ENCODE measurements at places on chromosomes 1 and 21. TPM values are rescaled to one million over a fixed set of nuclear protein-coding genes. Genes with fewer than 3 reads are reported as not detected.

The LRRC71 gene
- not detected for total RNA-seq

The U2AF1 gene
- 17.7 TPM for total RNA-seq

The CD5L gene
- total RNA-seq = not detected

The NBPF6 gene
- total RNA-seq = 0.10 TPM

The WNT3A gene
- total RNA-seq = not detected

The LAMB3 gene
- total RNA-seq = 40.1 TPM

The SPRR1B gene
- not detected for total RNA-seq

The MRTO4 gene
- 16.3 TPM for total RNA-seq

The SOX13 gene
- 7.6 TPM for total RNA-seq

The AMY2B gene
- total RNA-seq = 2.7 TPM

The PTGFR gene
- total RNA-seq = 28.9 TPM

The OR14I1 gene
- total RNA-seq = not detected

The RHBDL2 gene
- 0.91 TPM for total RNA-seq

The FMO4 gene
- total RNA-seq = 2.4 TPM

The S100A7A gene
- total RNA-seq = not detected

The TNNI3K gene
- not detected for total RNA-seq

The CELA2A gene
- not detected for total RNA-seq

The ERRFI1 gene
- total RNA-seq = 136 TPM

The KRTAP19-3 gene
- not detected for total RNA-seq

The CCDC185 gene
- total RNA-seq = not detected

The ST6GALNAC3 gene
- 0.36 TPM for total RNA-seq

The CYP4A11 gene
- total RNA-seq = not detected

The SERINC2 gene
- total RNA-seq = 13.4 TPM

The CNKSR1 gene
- total RNA-seq = 0.07 TPM

The NR1I3 gene
- not detected for total RNA-seq

The KANK4 gene
- 0.07 TPM for total RNA-seq

The GBP5 gene
- total RNA-seq = not detected

The ORC1 gene
- 0.99 TPM for total RNA-seq

The TARBP1 gene
- 22.9 TPM for total RNA-seq
